Body of pancreas (tissue), 4 donors: ENCODE measurements at places on chromosomes 3 and 15. TPM values are rescaled to one million over a fixed set of nuclear protein-coding genes. Genes with fewer than 3 reads are reported as not detected.

DNA sequence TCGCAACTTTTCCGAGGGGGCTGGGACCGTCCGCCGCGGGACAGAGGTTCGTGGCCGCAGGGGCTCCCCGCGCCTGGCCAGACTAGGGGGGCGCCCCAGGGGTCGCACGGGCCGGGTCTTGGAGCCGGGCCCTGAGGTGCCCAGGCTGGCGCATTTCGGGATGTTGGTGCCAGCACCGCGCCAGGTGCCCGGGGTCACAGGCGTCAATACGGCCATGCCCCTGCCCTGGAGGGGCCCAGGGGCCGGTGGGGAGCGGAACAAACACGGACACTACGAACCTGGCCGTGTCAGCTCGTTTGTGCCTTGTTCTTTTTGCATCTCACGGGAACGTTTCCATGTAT, 366 bp downstream of the TM6SF1 start:
- DNase-seq: no peak

- peak; percentile 79 for DNase-seq
Observed at GRCh38 chr15:90955624-90956273, 1.1 kb downstream of the RCCD1 start.

Gene UBA5
- 99.2 TPM for total RNA-seq

DNA sequence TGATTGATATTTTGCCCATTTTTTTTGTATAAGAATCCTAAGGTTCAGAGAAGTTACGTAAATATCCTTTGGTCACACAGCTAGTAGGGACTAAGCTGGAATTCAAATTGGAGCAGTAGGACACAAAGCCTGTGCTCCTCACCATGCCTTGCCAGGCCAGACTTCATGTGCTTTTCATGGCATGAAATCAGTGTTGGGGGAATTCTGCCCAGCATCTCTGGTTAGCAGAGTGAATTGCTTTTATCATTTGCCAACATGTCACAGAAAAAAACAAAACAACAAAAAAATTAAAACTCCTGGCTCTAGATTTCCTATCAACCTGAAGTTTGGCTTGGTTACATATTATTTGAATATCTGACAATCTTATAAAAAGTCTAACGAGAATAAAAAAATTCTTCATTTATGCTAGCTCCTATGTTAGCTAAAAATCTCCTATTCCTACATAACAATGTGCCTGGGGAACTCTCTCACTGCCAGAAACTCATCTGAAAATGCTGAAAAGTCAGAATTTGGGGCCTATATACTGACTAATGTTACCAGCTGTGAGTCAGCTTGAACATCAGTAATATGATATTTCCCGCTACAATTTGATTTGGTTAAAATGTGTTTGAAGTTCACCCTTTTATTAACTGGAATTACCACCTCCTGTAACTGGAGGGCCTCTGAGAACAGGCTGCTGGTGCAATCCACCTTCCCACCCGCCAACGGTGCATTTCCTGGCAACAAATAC, 141.7 kb downstream of the TIGIT start:
- DNase-seq: no peak

DNA sequence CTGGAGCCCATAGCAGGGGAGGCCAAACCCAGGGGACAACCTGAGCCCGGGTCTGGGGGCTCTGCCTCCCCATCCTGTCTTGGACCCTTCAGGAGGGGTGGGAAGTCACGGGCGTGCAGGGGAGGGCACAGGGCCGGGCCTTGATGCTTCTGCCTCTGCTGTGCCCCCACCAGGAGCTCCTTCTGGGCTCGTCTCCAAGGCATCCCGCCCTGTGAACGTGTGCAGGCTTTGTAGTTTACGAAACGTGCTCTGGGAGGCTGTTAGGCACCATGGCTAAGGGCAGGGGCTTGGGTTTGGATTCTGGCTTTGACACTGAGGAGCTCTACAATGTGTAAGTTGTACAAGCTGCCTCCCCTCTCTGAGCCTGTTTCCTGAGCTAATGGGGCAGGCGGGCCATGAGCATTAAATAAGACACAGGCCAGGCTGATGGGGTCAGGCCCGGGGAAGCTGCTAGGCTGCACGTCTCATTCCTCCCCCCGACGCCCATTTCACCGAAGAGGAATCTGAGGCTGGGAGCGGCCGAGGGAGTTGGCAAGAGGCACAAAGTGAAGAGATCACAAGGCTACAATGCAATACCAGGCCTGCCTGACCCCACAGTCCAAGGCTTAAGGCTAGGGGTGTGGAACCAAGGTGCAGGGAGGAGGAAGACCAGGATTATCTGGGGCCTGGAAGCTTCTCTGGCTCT, 19.6 kb downstream of the PLXND1 start:
- no peak for DNase-seq

DNA sequence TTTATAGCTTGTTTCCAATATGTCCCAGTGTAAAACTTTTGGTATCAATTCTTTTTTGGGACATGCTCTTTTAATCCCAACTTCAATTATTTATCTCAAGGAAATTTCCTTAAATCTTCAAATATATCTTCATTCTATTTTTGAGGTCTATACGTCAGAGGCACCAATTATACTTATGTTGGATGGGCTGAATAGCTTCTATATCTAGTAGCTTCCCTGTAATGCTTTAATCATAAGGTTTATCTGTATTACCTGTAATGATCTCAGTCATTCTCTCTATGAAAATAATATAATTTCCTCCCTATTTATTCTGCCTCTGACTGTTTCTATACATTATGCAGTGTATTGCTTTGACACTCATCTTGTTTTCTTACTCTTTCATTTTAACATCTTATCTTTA, 29.9 kb upstream of the MCCC1 start:
- DNase-seq: no peak

Gene P2RY13
- 0.33 TPM for total RNA-seq

Gene AMT
- 10.9 TPM for total RNA-seq

DNA sequence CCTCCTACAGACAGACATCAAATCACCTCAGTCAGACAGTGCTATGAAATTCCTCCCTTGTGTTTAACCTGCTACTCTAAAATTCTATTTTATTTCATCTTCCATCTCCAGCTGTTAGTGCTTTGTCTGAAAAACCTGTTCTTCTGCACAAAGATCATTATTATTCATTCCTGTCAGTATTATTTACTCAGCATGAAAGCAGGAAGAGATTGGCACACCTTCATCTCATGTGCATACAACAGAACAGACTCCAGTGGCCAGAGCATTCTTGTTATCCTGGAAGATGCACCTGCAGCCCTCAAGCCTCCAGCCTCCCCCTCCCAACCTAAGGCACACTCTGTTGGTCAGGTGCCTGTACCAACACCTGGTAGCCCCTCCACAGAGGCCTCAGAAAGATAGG, 1.8 kb upstream of the ROPN1B start:
- DNase-seq: no peak

GRCh38 chr15:48795901-48796300, 15.0 kb downstream of the CEP152 start:
- no peak for DNase-seq

Gene RASGRP1
- total RNA-seq: 15.5 TPM

- DNase-seq: no peak
Observed at GRCh38 chr3:15796771-15797641, 773 bp downstream of the ANKRD28 start.

Gene EBLN2
- total RNA-seq: 6.7 TPM

DNA sequence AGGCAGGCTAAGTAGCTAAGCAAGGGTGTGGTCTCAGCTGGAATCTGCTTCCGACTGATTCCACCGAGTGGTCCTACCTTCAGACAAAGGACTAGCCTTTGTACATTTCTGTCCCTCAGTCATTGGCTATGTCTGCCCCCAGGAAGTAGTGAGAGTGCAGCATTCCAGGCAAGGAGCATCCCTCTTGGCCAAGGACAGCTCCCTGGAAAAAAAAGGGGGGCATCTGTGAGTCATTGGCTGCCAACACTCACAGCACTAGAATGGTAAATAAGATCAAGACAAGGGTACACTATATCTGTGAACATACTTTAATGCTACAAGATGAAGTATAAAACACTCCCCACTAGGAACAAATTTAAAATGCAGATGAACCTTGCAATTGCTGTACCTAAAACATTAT, 66.8 kb downstream of the STAC start:
- no peak for DNase-seq

- DNase-seq: peak; percentile 28
Observed at GRCh38 chr3:108053067-108053466, 37.8 kb downstream of the CD47 start.

GRCh38 chr15:84911879-84912660, 27.6 kb downstream of the SLC28A1 start:
- DNase-seq: peak; percentile 94

DNA sequence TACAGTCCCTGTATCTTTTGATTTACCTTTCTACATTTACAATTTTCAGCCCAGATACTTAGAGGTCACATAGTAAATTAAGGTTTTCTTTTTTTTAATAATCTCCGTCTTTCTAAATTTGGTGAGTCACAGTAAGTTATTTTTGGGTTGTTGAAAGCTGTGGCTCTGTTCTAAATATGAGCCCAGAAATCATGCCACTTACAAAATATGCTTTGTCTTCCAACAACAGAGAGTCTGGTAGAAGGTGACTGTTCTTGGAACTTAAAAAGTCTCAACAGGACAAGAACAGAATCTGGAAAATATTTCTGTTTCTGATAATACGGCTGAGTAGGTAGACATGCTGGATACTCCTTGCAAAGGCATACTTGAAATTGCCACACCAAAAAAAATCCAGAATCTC, 16.0 kb downstream of the GOLGA8S start:
- no peak for DNase-seq

GRCh38 chr3:182855076-182855475, 61.8 kb downstream of the ATP11B start:
- DNase-seq: no peak

DNA sequence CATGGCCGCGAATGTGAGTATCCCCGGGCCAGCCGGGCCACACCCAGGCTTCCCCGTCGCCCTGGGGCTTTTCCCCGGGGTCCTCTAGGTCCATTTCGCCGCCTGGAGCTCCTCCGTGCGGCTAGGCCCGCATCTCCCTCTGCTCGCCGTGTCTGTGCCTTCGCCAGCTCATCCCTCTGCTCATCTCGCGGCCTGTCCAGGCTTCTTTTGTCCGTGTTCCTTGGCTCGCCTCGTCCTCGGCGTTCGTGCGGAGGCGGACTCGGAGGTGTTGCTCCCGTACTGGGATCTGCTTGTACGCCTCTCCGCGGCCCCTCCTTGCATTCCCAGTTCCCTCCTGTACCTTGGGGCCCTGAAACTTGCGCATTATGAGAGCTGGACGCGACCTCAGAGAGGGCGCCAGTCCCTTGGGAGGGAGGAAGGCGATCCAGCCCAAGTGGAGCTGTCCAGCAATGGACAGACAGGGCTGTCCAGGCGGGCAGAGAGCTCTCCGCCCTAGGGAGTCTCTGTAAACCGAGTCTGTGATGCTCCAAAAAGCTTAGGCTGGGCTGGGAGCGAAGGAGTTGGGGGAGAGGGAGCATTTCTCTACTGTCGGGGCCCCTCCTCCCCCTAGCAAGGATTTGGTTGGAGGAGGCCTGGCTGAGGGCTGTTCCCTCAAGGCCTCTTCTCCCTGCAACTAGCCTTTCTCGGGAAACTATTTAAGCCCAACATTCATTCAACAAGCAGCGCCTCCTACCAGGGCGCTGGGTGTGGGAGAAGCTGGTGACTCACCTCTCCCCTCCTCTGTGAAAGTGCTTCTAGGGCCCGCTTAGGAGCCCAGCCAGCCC, 553 bp downstream of the TMEM43 start:
- peak; percentile 58 for DNase-seq

DNA sequence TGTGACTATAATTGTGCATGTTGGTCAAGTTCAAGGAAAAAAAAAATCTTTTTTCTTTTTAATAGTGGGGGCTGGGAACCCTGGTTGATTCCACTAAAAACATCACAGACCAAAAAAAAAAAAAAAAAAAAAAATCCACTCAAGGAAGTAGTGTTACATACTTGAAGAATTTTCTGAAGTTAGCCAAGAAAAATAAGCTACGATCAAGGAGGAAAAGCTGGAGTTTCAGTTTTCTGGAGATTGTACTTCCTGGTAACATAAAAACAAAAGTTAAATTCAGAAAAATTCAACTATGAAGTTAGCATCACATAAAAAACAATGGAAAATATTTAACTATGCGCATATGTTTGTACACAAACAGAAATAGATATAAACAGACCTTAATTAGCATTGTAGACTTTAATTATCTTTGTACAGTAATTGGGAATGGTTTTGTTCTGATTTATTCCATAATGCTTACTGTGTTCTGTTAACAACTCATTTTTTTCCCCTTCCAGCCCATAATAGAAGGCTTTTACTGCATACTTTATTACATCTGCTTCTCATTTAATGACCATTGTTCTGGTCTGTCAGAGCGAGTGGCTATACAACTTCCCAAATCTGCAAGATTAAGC, 194.3 kb downstream of the RORA start:
- DNase-seq: no peak

Gene FBLN2
- 54.7 TPM for total RNA-seq
